ENCODE measurements at places on chromosomes 1 and 21.

GRCh38 chr21:26844258-26845065, 747 bp downstream of the ADAMTS1 start:
- DNase-seq, result no peak

- DNase-seq, result no peak
These were observed 54.2 kb downstream of the EIF2B3 start for GRCh38 chr1:44932151-44932550.

DNA sequence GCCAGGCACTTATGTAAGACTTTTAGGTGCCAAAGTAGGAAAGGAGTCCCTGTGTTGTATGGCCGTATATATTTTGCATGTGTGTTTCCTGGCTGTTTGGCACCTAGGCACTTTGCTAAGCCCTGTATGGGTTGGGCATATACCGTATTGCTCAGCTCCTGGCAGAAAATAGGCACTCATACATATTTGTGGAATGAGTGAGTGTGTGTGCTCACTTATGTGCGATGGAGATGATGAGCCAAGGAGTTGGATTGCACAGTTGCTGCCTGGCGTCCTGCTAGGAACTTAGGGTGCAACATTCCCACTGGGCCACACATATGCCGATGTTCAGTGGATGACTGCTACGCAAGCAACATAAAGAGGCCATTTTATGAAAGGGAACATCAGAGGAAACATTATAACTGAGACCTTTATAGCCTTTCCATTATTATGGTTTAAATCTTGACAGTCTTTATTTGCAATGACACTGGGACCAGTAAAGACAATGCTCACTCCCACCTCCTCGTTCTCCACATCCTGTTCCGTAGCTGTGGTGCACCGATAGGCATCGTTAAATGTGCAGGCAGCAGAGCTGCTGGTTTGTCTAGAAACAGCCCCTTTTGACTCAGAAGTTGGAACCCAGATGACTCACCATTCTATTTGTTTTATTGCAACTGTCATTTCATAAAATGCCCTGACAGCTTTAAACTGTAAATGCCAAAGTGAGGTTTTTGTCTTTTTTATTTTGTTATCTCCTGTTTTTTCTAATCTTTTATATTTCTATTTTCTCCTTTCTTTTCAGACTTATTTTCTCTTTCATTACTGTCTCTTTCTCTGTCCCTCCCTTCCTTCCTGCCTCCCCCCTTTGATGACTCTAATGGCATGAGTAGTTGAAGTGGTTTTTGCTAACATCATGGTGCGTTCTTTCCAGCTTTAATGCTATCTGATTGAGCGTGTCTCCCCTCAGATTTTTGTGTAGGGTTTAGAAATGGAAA, 36.1 kb downstream of the PEX14 start:
- DNase-seq, result peak; percentile 92

GRCh38 chr1:55285834-55286233, 70.7 kb upstream of the USP24 start:
- DNase-seq, result peak; percentile 22

GRCh38 chr1:167617153-167618147, 12.6 kb upstream of the RCSD1 start:
- DNase-seq, result peak; percentile 37

DNA sequence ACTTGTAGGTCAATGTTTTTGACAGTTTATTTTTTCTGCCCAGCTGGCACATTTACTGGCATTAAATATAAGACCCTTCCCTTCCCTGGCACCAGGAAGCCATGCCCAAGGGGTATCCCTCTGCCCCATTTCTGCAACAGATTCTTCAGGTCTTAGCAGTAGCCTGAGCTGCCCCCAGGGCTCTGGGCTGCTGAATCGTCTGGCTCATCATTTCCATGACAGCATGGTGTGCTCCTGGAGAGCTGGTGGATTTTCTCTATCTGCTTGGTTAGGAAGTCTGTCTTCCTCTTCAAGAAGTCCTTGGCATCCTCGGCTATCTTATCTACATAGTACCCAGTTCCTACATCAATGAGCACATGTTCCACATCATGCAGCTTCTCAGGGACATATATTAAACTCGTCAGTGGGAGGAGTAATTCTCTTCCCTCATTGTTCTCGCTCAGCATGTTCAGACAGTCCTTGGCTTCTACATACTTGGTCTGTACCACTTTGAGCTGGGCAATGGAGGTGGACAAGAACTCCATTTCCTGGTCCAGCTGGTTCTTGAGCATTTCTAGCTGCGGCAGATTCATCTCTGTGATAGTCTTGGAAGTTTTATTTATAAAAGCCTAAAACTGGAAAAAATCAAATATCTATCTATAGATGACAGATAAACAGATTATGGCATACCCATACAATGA, 23.5 kb downstream of the MIA3 start:
- no peak for DNase-seq

GRCh38 chr1:44408632-44409602, 3.9 kb downstream of the RNF220 start:
- no peak for DNase-seq

- DNase-seq, result no peak
These were observed 341.1 kb downstream of the TGFB2 start for GRCh38 chr1:218686258-218686657.

DNA sequence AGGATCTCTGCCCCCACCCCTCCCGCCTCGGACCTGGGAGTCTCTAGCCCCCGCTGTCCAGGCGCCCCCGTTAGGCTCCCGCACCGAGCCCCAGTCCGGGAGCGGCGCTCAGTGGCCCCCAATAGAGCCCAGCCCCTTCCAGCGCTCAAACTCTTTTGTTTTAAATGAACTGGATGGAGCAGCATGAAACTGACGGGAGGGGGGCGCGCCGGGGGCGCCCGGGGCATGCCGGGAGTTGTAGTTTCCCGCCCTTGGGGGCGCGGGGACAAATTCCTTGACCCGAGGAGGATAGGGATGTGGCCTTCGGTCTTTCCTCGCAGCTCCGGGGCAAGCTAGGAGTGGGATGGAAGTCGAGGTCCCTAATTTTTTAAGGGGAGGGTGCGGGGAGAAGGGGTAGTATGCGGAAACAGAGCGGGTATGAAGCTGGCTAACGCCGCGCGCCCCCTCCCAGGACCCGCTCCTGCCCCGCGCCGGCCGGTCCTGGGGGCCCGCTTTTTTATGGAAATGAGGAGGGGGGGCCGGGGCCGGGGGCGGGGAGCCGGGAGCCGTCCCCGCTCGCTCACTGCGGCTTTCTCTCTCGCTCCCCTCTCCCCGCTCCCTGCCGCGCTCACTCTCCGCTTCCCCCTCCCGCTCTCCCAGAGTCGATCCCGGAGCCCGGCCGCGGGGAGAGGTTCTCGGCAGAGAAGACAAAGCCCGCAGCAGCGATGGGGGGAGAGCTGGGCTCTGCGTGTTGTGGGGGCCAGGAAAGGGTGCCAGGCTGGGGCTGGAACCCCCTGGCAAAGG, at the start of gene MEX3A:
MEX3A (minus strand) TSS at position 157 of the 783 bp plus-strand sequence. CDS start 467 bp downstream, outside the sequence.
- DNase-seq, result peak; percentile 70

DNA sequence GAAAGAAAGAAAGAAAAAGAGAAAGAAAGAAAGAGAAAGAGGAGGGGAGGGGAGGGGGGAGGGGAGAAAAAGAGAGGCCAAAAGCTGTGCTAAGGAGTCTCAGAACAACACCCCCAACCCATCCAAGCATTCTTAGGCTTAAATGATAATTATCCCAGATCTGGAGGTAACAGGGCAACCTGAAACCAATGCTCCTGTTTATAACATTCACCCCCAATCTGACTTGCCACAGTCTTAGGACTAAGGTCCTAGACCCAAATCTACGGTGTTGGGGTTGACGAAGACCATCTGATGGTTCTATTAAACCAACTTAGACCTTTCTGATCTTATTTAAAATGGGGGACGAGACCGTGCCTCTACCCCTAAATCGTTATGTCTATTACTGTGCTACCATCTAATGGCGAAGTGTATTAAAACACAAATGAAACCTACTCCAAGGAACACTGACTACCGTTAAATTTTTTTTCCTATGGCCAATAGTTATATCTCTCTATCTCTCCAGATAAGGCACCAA, 119.3 kb upstream of the CDC42BPA start:
- peak; percentile 70 for DNase-seq
